NCI-H1048 (cell line): ENCODE measurements at places on chromosomes 2 and 18.

DNA sequence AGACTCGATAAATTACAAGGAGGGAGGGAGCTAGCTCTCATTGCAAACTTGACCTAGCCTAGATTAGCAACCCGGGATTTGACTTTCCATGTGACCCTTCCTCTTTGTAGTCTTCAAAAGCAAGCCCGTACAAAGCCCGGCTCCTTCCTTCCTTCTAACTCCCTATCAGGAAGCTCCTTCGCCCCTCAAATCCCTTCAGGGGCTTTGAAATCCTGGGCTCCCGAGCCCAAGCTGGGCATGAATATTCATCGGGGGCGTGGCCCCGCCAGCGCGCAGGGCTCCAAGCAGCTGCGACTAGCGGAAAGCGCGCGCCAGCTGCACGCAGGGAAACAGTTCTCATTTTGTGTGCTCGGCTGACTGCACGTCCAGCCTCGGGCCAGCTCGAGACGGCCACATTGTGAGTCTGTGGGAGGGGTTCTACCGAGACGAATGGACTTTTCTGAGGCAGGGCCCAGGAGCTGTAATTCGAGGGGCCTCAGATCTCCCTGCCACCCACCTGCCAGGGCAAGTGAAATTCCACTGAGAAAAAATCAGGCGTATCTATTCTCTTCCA, 84.0 kb upstream of the PELI1 start:
- DNase-seq, result no peak

DNA sequence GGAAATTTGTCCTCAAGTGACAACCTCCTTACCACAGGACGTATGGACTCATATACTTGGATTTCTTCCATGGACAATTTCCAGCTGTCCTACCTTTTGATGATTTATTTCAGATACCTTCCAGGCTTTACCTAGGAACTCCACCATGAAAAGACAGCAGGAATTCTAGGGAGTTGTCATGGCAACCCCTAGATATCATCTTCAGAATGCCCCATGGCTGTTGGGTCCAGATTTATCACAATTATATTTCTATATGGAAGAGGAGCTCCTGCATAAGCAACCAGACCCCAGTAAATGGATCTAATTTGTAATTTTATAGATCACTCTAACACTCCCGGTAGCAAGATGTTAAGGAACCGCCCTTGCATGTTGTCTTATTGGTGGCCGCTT, 102.3 kb upstream of the ZNF521 start:
- no peak for DNase-seq

GRCh38 chr2:112519506-112519905, 22.8 kb upstream of the POLR1B start:
- no peak for DNase-seq

- DNase-seq, result no peak
Measured at GRCh38 chr2:127719301-127720218, 18.3 kb downstream of the SFT2D3 start.

DNA sequence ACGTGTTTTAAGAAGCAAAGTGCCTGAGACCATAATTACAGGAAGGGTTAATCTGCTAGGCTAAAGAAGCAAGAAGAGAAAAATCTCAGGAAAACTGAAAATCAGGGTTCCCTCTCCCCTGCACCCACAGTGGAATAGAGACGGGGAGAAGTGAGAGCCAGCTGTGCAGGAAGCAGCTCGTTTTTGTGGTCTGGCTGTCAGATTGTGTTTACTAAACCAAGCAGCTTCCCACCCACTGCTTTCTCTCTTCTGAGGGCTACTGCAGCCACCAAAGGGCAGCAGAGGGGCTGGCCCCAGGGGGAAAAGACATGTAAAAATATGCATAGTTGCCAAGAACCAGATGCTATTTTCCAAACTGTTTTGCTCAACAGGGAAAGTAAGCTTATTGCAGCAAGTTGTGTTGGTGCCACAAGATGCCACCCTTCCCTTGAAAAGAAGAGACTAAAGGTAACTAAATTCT, 72.6 kb upstream of the THUMPD2 start:
- no peak for DNase-seq

DNA sequence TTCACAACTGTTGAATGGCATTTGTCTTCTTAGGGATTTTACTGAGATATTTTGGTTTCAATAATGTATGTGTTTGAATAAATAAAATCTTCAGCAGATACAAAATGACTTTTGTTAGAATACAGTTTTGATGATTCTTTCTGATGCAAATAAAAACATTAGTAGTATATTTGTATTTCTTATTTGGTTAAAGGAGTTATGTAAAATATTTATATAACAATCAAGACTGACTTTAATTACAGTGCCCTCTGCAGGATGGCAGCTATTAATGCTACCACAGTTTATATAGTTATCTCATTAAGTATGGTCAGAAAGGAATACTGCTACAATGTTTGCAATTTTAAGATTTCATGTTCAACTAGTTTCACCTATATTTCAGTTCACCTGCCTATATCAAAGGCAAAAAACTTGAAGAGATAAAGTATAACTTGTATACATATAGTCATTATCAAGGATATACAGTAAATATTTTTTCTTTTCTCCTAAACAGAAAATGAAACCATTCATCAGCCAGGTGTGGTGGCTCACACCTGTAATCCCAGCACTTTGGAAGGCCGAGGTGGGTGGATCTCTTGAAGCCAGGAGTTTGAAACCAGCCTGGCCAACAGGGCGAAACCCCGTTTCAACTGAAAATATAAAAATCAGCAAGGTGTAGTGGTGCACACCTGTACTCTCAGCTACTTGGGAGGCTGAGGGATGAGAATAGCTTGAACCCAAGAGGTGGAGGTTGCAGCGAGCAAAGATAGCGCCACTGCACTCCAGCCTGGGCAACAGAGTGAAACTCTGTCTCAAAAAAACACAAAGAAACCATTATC, 19.8 kb downstream of the ARL5A start:
- no peak for DNase-seq

- no peak for DNase-seq
Measured at GRCh38 chr2:206160807-206161179, 1.1 kb downstream of the EEF1B2 start.

DNA sequence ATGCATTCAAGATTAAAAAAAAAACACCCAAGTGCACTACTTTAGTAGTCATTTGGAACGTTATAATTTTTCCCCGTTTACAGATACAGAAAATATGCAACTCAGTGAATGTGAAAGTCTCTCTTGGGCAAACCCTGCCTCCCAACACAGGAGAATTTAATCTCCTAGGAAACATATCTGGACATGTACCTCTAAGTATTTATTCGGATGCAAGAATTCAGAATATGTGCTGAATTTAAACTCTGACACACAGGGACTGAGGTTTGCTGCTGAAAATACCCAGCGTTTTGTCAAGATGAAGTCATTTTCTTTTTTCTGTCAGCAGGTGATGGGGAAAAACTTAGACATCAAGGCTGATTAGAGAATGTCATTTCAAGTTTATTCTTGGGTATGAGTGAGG, 105.4 kb downstream of the ACKR3 start:
- no peak for DNase-seq

GRCh38 chr18:37497853-37498518, 67.6 kb downstream of the CELF4 start:
- DNase-seq, result no peak

DNA sequence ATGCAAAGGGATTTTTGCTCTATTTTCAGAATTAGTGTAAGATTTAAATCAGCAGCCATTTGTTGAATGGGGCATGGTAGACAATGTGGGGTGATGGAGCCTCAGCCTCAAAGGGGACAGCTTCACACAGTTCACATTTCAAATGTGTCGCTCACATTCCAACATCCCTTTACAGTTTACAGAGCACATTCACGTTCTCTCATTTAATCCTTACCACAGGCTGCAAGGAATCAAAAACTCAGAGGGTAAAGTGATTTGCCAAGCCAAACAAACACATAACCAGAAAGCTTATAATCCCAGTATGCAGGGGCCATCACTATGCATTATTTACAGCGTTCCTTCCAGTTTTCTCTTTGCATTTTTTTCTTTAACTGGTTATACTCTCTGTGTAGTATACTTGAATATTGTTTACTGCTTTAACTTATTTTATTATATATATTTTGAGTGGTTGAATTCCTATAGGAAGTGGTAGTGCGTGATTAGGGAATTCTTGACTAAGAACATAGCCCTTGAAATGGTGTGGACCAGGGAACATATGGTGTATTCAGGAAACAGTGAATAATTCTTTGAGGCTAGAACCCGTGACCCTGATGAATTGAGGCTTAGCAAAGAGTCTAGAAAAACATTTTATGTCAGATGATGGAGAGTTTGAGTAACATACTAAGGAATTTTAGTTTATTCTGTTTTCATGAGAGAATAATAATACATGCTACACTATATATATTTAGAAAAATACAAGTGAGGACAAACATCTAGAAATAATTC, 18.1 kb upstream of the TAF1B start:
- DNase-seq, result no peak

- no peak for DNase-seq
Measured at GRCh38 chr2:118654945-118655344, 192.5 kb downstream of the EN1 start.

DNA sequence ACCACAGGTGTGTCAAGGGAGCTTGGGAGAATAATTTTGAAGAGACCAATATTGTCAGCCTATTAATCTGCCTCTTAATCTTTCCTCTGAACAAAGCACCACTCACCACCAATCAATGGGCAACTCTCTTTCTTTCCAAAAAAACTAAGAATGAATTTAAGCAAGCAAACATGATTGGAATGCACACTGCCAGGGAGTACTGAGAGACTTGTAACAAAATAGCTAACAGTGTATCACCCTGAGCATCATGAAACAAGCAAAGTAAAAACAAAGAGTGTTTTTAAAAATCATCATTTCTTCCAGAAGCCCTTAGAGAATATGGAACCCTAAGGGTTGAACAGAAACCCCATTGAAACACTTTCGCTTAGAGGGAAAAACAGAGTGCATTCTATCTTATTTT, 299.7 kb downstream of the DSEL start:
- DNase-seq, result no peak

DNA sequence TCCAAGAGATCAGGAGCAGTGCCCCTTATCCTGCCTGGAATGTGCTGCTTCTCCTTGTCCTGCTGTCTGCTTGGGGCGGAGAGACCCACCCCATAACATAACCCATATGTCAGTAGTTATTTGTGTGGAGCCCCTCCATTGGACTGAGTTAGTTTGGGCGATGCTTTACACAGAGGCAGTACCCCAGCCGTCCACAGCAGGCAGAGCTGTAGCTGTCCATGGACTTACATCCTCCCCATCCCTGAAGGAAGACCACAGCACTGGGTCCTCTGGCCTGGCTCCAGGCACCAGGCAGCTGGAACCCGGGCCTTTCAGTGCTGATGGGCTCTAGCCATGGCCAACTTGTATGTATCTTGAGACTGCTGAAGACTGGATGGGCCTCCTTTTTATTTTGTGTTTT, 20.3 kb downstream of the GKN2 start:
- DNase-seq, result no peak

- no peak for DNase-seq
Measured at GRCh38 chr2:34815052-34815741, 1216.1 kb upstream of the FAM98A start.

DNA sequence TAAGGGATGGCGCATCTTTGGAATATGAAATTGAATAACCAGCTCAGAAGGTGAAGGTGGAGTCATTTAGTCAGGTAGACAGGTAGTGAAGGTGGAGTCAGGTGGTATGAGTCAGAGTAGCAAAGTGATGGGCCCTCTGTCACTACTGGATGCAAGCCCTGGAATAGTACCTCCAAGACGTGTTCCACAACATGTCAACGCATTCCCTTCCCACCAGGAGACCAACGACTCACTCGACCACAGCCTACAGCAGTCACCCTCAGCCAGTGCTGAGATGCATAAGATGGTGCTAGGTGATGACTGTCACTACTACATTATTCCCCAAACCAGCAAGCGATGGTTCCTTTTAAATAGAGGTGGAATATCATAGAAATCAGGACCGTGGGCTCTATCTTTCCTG, 6.8 kb downstream of the CPLX4 start:
- DNase-seq, result no peak

GRCh38 chr2:47530105-47530760, 127.3 kb downstream of the MSH2 start:
- no peak for DNase-seq
